ENCODE measurements at places on chromosomes 4 and X.

DNA sequence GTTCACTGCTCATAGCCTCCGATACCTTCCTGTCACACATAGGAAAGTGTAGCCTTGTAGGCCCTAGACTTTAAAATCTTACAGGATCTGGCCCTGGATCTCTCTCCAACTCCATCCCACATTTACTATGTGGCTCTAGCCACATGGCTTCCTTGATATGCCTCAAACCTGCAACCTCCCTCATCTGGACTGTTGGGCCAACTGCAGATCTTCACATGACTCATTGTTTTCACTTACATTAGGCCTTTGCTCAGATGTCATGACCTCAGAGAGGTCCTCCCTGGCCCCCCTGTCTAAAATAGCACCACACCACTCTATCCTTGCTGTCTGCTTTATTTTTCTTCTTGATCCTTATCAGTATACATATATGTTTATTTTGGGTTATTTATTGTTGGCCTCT lies 8.1 kb upstream of the NR0B1 start:
- no peak for DNase-seq

DNA sequence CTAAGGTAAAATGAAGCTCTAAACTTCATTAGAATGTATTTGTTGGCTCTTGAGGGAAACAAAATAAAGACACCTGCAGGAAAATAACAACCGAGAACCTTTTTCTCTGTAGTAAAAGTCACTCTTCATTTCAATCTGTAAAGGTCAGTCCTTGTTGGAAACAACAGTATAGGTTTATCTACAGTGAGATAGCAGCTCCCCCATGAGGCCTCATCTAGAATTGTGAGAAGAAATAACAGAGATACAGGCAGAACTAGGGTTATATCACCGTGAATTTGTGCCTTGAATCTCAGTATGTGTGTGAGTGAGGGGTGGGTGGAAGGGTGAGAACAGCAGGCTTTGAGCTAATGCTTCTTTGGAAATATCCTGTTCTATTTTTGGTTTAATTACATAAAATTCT lies 107.8 kb upstream of the FMR1 start:
- peak; percentile 1 for DNase-seq

GRCh38 chrX:2484721-2485648 lies 15.8 kb downstream of the DHRSX start:
- DNase-seq = peak; percentile 62

- peak; percentile 3 for DNase-seq
Measured at GRCh38 chrX:118724775-118725174, 2.6 kb upstream of the IL13RA1 start.

DNA sequence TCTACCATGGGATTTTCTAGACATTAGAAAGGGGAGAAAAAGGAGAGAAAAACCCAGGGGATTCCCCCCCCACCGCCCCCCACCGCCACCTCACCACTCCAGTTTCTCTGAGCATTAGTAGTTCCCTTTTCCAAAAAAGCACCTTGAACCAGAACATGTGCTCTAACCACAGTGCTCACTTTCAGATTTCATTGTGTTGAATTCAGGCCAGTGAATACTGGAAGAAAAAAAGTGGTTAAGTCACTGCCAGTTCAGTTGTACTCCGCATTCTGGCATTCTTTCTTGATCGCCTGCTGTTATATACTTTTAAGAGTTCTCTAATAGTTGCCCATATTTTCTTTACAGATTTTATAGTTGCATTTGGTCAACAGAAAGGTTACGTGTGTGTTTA lies 40.9 kb downstream of the JADE3 start:
- peak; percentile 18 for DNase-seq

Measured in fibroblast of skin of scalp (primary cell).